ENCODE measurements at places on chromosomes 6 and 20.

DNA sequence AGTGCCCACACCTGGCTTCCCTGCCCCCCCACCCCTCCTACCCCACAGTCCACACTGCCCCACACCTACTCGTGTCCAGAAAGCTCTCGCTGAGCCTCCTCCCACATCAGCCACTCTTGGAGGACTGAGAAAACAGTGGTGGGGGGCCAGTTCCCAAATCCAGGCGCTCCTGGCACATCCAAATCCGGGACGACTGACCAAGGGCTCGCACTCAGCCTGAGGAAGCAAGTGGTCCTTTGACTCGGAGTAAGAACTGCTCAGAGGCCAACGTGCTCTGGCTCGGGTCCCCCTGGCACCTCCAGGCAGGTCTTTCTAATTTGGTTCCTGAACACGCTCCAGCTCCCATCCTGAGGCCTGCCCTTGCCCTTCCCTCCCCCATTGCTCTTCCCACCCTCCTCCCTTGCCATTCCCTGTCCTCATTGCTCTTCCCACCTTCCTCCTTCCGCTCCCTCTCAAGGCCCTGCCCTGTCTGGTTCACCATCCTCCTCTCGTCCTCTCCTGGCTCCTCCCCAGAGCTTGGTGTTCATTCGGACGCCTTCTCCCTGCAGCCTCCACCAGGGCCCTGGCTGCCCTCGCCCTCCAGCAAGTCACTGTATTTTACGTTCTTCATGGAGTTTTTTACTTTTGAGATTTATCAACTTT is 83.6 kb downstream of the THBS2 start:
- H3K27me3 ChIP-seq, result no peaks in the 10 kb centered on the region
- no peaks in the 10 kb centered on the region for H3K4me1 ChIP-seq
- H3K27ac ChIP-seq, result no peak overlapping the region
- no peak overlapping the region for H3K4me3 ChIP-seq
- H3K36me3 ChIP-seq, result no peaks in the 10 kb centered on the region

- H3K27me3 ChIP-seq, result no peaks in the 10 kb centered on the region
- no peaks in the 10 kb centered on the region for H3K4me1 ChIP-seq
- DNase-seq, result no peak
Measured at GRCh38 chr20:61694682-61695081, 371.0 kb downstream of the TAF4 start.

- DNase-seq, result no peak
- no peak overlapping the region for H3K4me3 ChIP-seq
- H3K36me3 ChIP-seq, result peaks cover 58% of the 10 kb centered on the region
- no peak overlapping the region for H3K27ac ChIP-seq
- H3K27me3 ChIP-seq, result no peaks in the 10 kb centered on the region
Measured at GRCh38 chr20:47349365-47350180, 6.9 kb downstream of the ZMYND8 start.

DNA sequence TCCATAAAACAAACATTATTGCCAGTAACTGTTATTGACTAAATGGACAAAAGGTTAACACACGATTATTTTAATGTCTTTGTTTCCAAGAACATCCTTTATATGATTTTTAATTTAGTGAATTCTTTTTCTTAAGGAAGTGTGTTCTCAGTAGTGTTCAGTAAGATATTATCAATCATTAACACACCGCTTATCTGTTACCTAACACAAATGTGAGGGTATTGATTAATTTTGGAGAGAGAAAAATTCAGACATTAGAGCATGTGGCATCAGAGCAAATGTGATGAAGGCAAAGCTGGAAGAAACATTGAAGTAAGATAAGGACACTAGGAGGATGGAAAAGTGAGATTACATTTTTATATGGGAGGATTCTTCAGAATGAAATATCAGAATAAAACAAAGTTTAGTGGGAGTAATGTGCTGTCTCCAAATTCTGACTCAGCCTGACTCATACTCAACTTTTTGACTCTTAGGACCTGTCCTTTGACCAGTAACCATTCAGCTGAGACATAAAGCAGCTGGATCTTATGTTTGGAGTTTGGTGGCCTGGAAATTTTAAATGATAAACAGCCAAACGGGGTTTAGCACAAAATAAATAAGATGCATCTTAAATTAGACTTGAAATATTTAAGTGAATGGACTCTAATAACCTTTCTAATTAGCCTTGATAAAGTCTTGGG is 348.6 kb downstream of the CD109 start:
- H3K4me3 ChIP-seq, result no peak overlapping the region
- no peak for DNase-seq
- H3K27me3 ChIP-seq, result no peaks in the 10 kb centered on the region
- no peaks in the 10 kb centered on the region for H3K36me3 ChIP-seq
- H3K27ac ChIP-seq, result no peak overlapping the region

- DNase-seq, result no peak
- H3K27ac ChIP-seq, result no peak overlapping the region
- peaks cover 12% of the 10 kb centered on the region for H3K4me1 ChIP-seq
- no peak overlapping the region for H3K4me3 ChIP-seq
- H3K27me3 ChIP-seq, result peaks cover 62% of the 10 kb centered on the region
- no peaks in the 10 kb centered on the region for H3K36me3 ChIP-seq
Measured at GRCh38 chr6:56949925-56950495, 4.9 kb upstream of the BEND6 start.

DNA sequence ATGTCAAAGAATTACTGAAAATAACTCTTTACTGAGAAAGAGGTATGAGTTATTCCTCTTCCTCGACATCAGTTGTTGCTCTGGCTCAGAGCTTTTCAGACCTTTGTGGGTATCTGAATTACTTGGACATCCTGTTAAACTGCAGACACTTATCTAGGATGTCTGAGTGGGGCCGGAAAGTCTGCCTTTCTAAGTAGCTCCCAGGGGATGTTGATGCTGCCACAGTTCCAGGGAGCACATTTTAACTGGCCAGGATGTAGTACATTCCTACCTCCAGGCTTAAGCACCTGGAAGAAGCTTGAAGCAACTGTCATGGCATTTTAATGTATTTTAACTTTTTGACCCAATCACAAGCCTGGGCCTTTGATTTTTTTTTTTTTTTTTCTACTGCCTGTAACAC is 265.8 kb upstream of the PLCB4 start:
- no peak overlapping the region for H3K27ac ChIP-seq
- peaks cover 4% of the 10 kb centered on the region for H3K4me1 ChIP-seq
- H3K4me3 ChIP-seq, result no peak overlapping the region
- no peaks in the 10 kb centered on the region for H3K36me3 ChIP-seq
- no peak for DNase-seq
- no peaks in the 10 kb centered on the region for H3K27me3 ChIP-seq

GRCh38 chr6:129744201-129744879 is 34.4 kb upstream of the ARHGAP18 start:
- H3K4me3 ChIP-seq, result no peak overlapping the region
- peaks cover 24% of the 10 kb centered on the region for H3K4me1 ChIP-seq
- DNase-seq, result no peak

- H3K27me3 ChIP-seq, result no peaks in the 10 kb centered on the region
- no peak overlapping the region for H3K27ac ChIP-seq
- H3K4me1 ChIP-seq, result peaks cover 38% of the 10 kb centered on the region
- H3K36me3 ChIP-seq, result peaks cover 10% of the 10 kb centered on the region
- no peak for DNase-seq
Measured at GRCh38 chr20:53161473-53161872, 189.3 kb downstream of the TSHZ2 start.

DNA sequence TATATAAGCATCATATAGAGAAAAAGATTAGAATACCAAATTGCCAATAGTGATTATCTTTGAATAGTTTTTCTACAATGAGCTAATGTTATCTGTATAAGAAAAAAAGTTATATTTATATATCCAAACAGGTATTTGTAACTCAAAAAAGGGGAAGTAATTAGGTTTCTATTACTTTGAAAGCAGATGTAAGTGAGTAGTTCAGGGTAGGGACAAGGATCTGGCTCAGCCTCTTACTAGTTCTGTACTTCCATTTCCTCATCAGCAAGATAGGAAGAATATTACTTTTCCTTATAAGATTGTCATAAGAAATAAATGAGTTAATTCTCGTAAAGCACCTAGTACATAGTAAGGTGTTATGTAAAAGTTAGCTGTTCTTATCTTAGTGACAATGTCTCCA is 32.2 kb downstream of the AHI1 start:
- H3K4me1 ChIP-seq, result peaks cover 21% of the 10 kb centered on the region
- H3K27ac ChIP-seq, result no peak overlapping the region
- H3K27me3 ChIP-seq, result no peaks in the 10 kb centered on the region
- peaks cover 90% of the 10 kb centered on the region for H3K36me3 ChIP-seq
- H3K4me3 ChIP-seq, result no peak overlapping the region

Measured in activated T-helper 2 cell treated with anti-CD3 and anti-CD28 coated beads, Interferon-gamma antibody, Interleukin-2, Interleukin-4, amounts not matched to agents 10 μg/mL and 5 μg/mL and 100 μg/mL, durations not matched to agents 14 hours and 24 hours and 36 hours (primary cell).